Posterior vena cava (tissue), 2 donors: ENCODE measurements at places on chromosomes 1 and 21. TPM values are rescaled to one million over a fixed set of nuclear protein-coding genes. Genes with fewer than 3 reads are reported as not detected.

GRCh38 chr1:217191441-217191840 is 439.4 kb downstream of the GPATCH2 start:
- DNase-seq, result no peak

LMOD1 gene
- total RNA-seq, result 297 TPM

- DNase-seq, result no peak
These were observed 139.1 kb upstream of the ETV3 start for GRCh38 chr1:157277281-157277680.

SHISAL2A gene
- not detected for total RNA-seq

GRCh38 chr1:116033322-116033721 is 57.0 kb downstream of the SLC22A15 start:
- no peak for DNase-seq

GOLT1A gene
- not detected for total RNA-seq

GRCh38 chr1:211343607-211344006 is 17.0 kb downstream of the TRAF5 start:
- no peak for DNase-seq

DNA sequence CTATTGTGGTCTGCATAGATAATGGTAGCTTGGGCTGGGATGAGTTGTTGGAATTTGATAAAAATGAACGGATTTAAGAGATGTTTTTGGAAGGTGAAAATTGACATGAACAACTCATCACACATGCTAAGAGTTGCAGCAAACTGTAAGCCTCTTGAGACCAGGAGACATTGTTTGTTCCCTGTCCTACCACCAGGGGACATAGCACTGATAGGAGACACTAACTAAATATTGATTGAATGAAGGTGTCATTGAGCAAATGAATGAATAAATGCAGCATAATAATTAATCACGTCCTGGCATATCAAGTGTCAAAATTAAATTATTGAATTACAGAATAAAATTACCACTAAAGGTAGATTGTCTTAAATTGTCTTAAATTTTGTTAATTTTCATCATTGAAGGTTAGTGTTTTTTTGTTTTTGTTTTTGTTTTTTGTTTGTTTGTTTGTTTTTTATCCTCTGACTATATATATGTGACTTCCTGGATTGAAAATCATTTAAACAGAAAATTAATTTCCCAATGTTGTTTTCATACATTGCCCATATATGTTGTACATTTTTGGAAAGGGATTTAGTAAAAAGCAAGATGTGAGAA is 285.3 kb upstream of the C1orf105 start:
- no peak for DNase-seq

GRCh38 chr1:228022571-228023293 is 15.9 kb downstream of the WNT3A start:
- DNase-seq, result peak; percentile 73

- DNase-seq, result no peak
These were observed 14.2 kb downstream of the S100A7A start for GRCh38 chr1:153430561-153430960.

DNA sequence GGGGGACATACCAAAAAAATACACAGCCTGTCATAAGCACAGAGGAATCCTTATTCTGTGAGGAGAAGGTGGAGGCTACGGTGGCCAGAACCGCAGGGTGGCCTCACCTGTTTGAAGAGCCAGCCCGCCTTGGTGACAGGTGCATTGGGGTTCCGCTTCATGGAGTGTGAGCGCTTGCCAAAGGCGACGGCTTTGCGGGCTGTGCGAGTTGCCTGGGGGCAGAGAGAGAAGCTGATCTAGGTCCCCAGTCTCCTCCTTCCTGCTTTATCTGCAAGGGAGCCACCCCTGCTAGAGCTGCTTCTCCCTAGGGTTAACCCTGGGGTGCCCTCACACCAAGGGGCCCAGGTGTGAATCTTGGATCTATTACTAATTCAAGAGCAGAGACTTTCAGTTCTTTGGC is 54.3 kb upstream of the GOLT1A start:
- peak; percentile 36 for DNase-seq

DNA sequence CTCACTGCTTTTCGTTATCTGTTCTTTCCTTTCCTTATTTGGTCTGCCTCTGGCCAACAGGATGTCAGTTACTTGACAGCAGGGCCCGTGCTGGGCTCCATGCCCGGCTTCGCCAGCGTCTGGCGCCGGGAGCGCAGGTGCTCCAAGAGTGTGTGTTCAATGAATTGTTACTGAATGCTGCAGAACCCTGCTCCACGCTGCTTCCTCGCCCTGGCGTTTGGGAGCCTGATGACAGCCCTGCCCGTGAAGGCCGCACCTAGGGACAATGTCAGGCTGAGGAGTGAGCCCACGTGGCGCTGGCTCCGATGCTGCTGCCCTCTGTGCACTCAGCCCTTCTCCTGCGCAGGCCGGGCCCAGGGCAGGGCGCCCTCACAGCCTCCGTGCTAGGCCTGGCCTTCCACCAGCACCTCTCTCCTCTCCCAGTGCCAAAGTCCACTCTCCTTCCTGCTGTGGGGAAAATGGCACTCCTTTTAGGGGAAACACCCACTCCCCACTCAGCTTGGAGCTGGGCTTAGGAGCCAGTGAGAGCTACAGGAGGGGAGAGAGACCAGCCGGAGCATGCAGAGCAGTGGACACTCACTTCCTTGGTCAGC is 51.4 kb downstream of the ACBD3 start:
- no peak for DNase-seq

- no peak for DNase-seq
These were observed 37.0 kb downstream of the VTCN1 start for GRCh38 chr1:117173691-117174090.

- DNase-seq, result peak; percentile 74
These were observed 8.7 kb downstream of the PLA2G2D start for GRCh38 chr1:20110679-20111078.

- DNase-seq, result no peak
These were observed 50.6 kb upstream of the MRPS6 start for GRCh38 chr21:34022627-34023335.

PODN gene
- total RNA-seq, result 285 TPM

- no peak for DNase-seq
These were observed 11.1 kb upstream of the TRIM63 start for GRCh38 chr1:26078286-26079177.
